Small intestine (tissue), 16 donors: ENCODE measurements at places on chromosomes 1 and 21.

DNA sequence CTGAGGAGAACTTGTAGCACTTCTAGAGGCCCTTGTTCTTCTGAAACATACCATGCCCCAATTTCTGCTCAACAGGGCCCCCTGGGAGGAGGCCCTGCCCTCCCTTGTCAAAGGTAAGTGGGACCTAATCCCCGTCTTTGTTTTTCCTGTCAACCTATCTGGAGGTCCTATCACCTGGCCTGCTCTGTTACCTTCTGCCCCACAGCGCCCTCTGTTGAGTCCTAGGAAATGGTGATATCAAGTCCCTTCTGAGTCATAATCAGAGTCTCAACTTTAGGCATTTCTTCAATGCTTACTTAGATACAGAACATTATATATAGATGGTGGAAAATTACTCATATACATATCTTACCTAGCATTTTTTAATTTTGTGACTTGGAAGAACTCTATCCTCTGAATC, 28.2 kb upstream of the FCRL4 start:
- DNase-seq: peak; percentile 36

DNA sequence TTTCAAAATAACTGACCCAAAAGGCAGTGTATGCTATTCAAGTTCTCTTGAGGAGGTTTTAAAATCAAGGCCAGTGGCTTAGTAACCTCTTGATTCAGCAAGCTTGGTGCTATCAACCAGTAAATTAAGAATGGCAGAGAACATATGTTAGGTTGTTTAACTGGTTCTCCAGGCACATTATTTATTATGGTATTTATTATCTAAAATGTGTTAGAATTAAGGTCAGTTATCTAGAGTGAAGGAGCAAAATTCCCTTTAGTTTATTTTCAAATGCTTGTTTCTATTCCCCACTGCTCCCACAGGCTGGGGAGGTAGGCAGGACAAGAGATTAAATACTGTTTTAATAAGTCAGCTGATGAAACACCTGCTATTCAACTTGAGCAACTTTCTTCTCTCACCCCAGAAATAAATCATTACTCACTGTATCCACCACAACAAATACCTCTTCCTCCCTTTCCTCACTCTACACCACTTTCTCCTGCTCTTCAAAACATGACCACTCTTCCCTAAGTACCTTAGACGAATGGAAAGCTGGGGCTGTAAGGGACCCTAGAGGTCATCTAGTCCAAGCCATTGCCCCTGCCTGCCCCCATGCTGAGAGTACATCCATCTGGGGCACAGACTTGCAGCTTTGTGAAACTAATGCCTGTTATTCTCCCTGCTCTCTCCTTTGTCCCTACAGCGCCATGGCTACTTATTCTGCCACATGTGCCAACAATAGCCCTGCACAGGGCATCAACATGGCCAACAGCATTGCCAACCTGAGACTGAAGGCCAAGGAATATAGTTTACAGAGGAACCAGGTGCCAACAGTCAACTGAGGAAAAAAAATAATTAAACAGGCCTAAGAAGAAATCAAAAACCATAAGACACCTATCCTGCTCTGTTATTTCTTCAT, 71.7 kb downstream of the PRRX1 start:
- no peak for DNase-seq

DNA sequence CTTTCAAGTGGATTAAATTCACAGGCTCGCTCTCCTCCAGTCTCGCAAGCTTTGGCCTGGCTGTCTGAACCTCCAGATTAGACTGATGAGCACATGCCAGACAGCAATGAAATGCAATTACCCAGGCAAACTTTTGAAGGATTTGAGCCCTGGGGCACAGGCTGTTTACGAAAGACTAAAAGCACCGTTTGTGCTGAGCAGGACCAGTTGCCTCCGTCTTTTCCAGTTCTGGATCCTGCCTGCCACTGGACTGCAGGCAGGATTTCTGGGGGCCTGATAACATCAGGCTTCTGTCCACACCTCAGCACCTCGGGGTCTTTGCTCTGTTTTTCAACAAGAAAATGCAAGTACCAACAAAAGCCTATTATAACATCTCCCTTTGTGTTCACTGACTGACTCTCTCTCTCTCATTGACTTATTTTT, 145.7 kb downstream of the CLIC6 start:
- no peak for DNase-seq

GRCh38 chr1:221122501-221122900, 243.3 kb downstream of the HLX start:
- no peak for DNase-seq

- no peak for DNase-seq
These were observed 36.7 kb upstream of the PRDX6 start for GRCh38 chr1:173440430-173440829.

DNA sequence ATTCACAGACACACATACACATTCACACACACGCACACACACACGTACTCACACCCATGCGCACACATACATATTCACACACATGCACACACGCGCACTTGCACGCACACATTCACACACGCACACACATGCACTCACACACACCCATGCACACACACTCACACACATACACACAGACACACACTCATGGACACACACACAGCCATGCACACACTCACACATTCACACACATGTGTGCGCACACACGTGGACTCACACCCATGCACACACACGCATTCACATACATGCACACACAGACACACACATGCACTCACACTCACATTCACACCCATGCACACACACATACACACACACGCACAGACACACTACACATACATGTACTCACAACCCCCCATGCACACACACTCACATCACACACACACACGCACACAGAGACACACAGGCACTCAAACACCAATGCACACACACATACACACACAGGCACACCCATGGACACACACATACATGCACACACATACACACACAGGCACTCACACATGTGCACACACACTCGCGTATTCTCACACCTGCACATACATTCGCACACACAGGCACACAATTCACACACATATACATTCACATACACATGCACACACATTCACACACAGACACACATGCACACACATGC, 589.1 kb downstream of the PTPRU start:
- DNase-seq: no peak

DNA sequence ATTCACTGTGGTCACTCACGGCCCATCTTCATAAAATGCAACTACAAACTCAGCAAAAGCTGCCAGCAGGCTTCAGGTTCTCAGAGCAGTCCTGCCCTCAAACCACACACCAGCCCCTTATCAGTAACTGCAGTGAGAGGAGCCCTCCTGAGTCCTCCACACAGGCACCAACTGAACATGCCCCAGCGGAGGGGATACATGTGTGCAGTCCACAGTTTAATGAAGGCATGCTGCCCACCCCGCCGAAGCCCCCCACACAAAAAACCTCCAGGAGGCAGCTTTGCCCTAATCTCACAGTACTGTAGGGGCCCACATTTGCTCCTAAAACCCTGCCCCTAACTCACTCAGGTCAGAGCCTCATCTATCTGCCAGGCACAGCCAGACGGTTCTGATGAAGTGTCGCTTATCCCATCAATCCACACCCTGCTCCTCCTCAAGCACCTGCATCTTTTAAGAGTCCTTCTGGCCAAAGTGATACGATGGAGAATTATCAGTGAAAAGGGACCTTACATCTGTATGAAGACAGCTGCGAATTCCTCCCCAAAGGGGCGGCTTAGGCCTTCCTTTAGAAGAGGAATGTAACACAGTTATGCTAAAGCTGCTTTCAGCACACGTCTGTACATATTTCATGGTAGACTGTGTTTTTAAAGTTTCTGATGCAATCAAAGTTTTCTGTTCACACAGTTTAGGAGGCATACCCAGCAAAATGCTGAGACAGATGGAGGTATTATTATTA, 3.5 kb downstream of the ABCB10 start:
- no peak for DNase-seq

- DNase-seq: no peak
These were observed 538.0 kb upstream of the PLXNA2 start for GRCh38 chr1:208782186-208782585.

GRCh38 chr1:151416231-151416630, 16.9 kb downstream of the PSMB4 start:
- no peak for DNase-seq

GRCh38 chr1:51578383-51579109, 38.3 kb upstream of the OSBPL9 start:
- DNase-seq: no peak

GRCh38 chr21:45319461-45320211, 31.9 kb upstream of the POFUT2 start:
- DNase-seq: no peak

- DNase-seq: no peak
These were observed 42.9 kb downstream of the COP1 start for GRCh38 chr1:176164014-176164678.

DNA sequence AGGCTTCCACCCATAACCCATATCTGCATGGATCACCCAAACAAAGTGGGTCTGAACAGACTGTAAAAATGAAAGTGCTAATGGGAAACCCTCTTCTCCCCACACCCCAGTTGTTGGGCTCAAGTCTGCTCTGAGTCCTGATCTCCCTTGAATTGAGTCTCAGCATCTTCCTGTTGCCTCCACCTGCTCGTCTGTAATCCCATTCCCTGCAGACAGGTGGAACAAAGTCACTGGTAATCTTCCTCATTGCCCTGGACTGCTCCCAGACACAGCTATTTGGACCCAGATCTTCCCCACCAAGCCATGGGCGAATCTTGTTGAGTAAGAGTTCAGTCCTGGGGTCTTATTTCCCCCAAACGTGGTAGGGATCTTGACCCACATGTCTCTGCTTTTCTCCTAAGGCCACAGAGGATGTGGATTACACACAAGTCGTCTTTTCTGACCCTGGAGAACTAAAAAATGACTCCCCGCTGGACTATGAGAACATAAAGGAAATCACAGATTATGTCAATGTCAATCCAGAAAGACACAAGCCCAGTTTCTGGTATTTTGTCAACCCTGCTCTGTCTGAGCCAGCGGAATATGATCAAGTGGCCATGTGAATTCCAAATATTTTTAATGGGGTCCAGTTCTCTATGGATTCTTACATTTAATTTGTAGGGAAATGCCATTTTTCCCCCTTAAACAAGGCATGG, 15.7 kb downstream of the AVPR1B start:
- DNase-seq: no peak

- no peak for DNase-seq
These were observed 18.5 kb downstream of the SLC16A1 start for GRCh38 chr1:112937495-112937894.

- DNase-seq: no peak
These were observed 328.5 kb upstream of the RUNX1 start for GRCh38 chr21:35377505-35378090.

GRCh38 chr1:84606977-84607376, 32.7 kb upstream of the CTBS start:
- no peak for DNase-seq

DNA sequence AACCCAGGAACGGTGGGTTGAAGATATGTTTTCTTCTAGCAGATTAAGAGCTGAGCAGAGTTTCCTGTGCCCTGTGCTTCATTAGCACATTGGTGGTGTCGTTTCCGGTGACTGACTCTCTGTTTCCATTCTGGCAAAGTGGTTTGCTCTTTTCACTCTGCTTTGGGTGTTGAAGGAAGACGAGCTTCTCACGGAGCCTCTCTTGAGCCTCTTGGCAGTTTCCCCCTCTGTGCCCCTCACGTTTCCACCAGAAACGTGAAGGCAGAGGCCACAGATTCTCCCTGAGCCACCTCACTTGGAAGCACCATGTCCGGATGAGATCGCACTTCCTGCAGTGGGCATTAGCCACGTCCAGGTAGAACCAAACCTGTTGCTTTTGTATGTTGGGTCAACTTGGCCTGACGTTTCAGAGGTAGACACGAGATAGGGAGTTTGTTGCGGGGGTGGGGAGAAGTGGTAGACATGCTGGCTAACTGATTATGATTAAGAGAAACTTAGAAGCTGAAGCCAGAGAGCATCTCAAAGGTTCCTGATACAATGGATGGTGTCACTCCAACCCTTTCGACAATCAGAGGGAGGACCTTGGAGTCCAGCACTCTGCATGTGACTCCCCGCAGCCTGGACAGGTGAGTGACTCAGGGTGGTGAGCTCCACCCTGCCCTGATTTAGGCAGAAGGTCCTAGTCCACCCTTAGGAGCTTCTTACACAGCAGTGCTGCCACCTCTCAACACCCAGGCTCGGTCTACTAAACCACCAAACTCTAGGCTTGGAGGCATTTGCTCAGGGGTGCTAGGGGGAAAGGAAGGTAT, at the start of gene LAX1:
Gene LAX1 (plus strand): TSS at position 155 of the 809 bp plus-strand sequence. CDS start 383 bp downstream, at position 538.
- DNase-seq: peak; percentile 71

GRCh38 chr1:50268049-50268448, 155.2 kb downstream of the DMRTA2 start:
- peak; percentile 21 for DNase-seq

GRCh38 chr1:5615076-5615475, 377.1 kb downstream of the NPHP4 start:
- DNase-seq: no peak
